ENCODE measurements at places on chromosomes 13 and 19. TPM values are rescaled to one million over a fixed set of nuclear protein-coding genes. Genes with fewer than 3 reads are reported as not detected.

DNA sequence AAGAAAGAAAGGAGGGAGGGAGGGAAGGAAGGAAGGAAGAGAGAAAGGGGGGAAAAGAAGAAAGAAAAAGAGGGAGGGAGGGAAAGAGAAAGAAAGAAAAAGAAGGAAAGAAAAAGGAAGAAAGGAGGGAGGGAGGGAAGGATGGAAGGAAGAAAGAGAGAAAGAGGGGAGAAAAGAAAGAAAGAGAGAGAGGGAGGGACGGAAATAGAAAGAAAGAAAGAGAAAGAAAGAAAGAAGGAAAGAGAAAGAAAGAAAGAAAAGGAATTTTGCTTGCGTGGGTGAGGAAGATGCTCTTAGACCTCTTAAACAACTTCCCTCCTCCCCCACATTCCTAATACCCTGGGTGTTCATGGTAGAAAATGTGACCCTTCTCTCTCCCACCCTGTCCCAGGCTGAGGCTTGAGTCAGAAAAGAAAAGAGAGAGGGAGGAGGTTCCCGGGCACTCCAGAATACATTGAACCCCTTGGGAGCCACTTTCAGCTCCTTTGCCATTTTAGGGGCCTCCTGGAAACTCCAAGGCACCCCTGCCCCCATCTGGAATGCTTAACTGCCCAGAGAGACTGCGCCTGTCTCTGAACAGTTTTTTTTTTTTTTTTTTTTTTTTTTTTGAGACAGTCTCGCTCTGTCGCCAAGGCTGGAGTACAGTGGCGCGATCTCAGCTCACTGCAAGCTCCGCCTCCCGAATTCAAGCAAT lies 9.2 kb upstream of the KANK3 start:
- H3K4me1 ChIP-seq, result peaks cover 31% of the 10 kb centered on the region
- no peaks in the 10 kb centered on the region for H3K27me3 ChIP-seq
- no peak overlapping the region for H3K4me3 ChIP-seq
- DNase-seq, result peak; percentile 37
- no peaks in the 10 kb centered on the region for H3K36me3 ChIP-seq
- H3K27ac ChIP-seq, result peak overlapping the region; percentile 29

DNA sequence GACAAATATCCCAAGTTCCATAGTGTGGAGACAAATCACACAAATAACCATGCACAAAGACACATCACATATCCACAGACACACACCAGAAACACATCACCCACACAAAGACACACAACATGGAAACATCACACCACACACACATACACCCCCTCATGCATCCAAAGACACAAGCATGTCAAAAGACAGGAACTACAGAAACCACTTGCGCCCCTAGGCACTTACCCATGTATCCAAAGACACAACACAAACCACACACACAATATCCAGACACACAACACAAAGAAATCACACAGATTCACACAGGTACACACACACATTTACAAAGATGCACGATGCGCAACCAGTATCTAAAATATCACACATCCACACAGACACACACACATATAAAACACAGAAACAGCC lies 901 bp downstream of the DPF1 start:
- H3K27ac ChIP-seq, result no peak overlapping the region
- no peaks in the 10 kb centered on the region for H3K36me3 ChIP-seq
- H3K27me3 ChIP-seq, result peaks cover 68% of the 10 kb centered on the region
- no peak overlapping the region for H3K4me3 ChIP-seq
- H3K4me1 ChIP-seq, result peaks cover 14% of the 10 kb centered on the region

OR1M1 gene
- not detected for total RNA-seq

DNA sequence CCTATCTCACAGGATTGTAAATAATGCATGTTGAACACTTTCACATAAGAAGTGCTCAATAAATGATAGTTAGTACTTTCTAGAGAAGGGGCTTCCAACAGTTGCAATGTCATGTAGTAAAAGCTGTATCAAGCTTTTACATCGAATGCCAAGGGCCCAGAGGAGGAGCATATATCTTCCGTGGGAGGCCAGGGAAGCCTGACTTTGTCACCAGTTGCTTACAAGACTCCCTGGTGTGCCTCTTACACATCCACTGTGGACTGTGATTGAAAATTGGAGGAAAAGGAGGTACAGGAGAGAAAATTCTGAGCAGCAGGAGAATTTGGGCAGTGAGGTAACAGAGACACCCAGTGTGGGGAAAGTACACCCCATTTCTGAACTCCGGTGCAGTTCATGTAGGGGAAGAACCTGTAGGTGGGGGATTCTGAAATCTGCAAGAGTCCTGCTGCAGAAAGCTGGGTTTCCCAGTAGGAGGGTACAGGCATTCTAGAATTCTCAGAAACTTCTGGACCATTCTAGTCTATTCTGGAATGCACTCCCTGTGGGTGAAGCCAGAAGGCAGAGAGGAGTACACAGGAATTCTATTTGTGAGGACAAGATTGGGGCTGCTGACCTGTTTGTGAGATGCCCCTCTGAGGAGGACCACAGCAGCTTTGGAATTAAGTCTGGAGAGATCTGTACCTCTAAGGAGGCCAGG lies 54.0 kb downstream of the ALOX5AP start:
- H3K4me1 ChIP-seq, result no peaks in the 10 kb centered on the region

- no peak overlapping the region for H3K27ac ChIP-seq
- H3K27me3 ChIP-seq, result no peaks in the 10 kb centered on the region
- no peaks in the 10 kb centered on the region for H3K36me3 ChIP-seq
- DNase-seq, result no peak
- no peaks in the 10 kb centered on the region for H3K4me1 ChIP-seq
- no peak overlapping the region for H3K4me3 ChIP-seq
Observed at GRCh38 chr13:43749503-43749902, 37.3 kb downstream of the ENOX1 start.
